ENCODE measurements at places on chromosomes 3 and 15.

DNA sequence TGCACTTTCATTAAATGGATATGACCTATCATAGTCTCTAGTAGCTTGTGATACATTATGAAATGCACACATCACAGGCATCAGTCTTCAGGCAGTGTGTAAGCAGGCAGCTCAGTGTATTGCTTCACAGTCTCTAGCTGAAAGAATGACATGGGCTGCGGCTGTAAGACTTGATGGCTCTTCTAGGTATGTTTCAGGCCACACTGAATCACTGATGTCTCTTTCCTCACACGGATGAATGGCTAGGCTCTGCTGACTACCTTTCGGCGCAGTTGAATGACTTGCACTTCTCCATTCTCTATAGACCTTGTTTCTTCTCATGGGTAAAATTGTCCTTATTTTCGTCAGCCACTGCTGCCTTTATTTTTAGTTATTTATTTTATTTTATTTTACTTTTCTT lies 15.4 kb downstream of the APH1B start:
- DNase-seq: no peak

DNA sequence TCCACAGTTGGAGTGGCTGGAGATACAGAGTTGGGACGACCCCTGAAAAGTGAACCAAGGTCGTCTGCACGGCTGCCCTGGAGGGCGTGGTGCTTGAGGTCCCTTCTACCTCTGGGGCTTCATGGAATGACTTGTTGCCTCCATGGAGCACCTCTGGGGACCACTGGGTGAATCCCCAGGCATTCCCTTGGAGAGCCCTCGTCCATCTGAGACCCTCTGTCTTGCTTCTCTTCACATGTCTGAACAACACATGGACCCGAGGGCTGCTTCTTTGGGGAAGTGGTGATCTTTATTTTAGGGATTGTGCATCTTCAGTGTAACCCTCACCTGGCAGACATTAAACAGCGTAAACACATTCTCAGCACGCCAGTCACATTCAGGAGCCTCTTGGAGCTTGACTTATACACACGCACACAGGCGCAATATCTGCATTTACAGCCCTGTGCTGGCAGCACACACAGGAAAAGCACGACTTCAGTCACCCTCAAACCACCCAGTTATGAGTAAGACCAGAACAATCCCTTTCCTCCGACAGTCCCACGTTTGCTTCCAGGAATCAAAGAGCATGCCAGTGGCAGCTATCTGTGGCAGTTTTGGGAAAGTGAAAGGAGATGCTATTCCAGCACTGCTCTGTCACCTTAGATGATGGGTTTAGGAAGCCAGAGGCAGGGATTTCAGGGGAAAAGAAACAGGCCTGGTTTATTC lies 12.6 kb downstream of the FAM107A start:
- peak; percentile 94 for DNase-seq

DNA sequence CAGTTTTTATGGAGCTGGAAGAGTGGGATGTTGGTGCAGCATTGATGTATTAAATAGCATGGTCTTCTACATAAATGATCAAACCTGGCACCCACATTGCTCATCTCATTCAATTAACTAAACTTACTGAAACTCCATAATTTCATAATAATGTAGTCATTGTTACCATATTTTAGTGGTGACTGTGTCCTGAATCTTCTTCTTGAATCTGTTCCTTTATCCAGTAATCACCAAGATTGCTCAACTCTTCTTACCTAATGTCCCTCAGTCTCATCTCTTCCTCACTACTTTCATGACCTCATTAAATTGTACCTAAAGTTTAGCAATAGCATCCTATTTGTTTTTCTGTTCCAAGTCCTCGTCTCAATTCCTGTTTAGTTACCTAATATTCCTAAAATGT lies 69.8 kb downstream of the FGF7 start:
- peak; percentile 30 for DNase-seq

DNA sequence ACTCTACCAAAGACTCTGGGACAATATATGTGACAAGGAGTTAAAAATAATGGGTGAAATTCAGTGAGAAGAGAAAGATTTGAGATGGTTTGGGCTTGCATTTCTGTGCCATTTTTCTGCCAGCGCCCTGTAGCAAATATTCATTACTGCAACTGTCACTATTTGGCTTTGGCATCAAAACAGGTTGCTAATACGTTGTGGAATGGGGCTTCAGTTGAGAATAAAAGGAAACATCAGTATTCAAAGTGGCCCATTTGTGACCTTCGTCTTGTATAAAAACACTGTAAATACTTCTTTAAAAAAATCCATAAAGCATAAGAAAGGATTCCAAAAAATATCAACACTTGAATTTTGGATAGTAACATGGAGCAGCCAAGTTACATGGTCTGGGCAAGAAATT lies 309.2 kb downstream of the ZNF385D start:
- no peak for DNase-seq

GRCh38 chr15:29911705-29912104 lies 89.4 kb upstream of the TJP1 start:
- DNase-seq: no peak

DNA sequence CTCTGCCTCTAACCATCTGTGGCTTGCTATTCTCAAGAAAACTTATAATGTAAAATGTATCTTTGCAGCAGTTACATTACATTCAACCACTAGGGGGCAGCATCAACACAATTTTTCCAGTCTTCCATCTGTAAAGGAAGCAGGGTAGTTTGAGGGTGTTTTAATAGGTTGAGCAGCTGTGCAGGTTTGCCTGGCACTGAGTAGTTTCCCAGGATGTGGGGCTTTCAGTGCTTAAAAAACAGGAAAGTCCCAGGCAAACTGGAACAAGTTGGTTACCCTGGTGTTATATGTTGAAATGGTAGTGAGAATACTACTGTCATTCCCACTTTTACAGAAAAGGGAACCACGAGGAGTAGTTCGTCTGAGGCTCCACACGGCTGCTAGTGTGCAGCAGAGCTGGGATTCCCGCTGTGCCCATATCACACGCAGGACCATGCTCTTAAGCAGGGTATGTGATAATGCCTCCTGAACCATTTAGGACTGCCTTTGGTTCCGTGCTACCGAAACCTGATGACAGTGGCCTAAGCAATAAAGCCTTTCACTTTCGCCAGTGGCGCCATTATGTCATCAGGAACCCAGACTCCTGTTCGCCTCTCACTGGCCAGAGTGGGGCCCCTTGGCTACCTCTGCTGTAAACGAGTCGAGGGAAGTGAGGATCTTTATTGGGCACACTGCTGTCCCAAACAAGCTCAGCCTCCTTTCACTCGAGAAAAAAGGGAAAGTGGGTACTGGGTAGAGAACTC lies 64.7 kb upstream of the ZBTB38 start:
- peak; percentile 87 for DNase-seq

DNA sequence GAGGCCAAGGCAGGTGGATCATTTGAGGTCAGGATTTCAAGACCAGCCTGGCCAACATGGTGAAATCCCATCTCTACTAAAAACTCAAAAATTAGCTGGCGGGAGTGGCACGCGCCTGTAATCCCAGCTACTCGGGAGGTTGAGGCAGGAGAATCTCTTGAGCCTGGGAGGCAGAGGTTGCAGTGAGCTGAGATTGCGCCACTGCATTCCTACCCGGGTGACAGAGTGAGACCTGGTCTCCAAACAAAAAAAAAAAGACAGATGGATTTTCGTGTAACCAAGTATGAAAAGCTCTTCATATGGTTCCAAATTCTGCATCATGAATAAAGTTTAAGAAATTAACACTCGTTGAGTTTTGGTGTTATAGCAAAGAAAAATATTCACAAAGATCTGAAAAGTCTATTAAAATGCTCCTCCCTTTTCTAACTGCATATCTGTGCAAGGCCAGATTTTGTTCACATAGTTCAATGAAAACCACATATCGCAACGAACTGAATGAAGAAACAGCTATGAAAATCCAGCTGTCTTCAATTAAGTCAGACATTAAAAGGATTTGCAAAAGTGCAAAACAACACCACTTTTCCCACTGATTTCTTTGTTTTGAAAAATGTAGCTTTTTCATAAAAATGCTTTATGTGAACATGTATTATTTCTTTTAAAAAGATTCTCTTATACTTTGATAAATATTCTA lies 23.8 kb upstream of the FBLN2 start:
- DNase-seq: no peak

GRCh38 chr15:71291723-71292122 lies 176.5 kb downstream of the THSD4 start:
- DNase-seq: no peak

DNA sequence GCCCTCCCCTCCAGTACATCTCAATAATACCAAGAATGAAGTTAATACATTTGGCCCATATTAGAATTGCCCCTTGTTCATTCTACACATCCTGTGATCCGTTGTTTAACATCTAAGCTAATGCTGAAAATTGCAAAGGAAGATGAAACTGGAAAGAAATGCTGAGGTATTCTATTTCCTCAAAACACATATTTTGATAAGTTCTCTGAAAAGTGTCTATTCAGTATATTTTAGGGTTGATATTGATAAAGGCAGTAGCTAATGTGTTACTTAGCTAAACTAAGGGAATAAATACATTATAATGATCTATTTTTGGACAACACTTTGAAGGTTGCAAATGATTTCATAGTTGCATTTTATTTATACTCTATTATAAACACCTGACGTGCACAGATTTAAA lies 702.6 kb upstream of the ROBO1 start:
- no peak for DNase-seq

- peak; percentile 97 for DNase-seq
Measured at GRCh38 chr3:177589911-177590381, 392.7 kb upstream of the TBL1XR1 start.

DNA sequence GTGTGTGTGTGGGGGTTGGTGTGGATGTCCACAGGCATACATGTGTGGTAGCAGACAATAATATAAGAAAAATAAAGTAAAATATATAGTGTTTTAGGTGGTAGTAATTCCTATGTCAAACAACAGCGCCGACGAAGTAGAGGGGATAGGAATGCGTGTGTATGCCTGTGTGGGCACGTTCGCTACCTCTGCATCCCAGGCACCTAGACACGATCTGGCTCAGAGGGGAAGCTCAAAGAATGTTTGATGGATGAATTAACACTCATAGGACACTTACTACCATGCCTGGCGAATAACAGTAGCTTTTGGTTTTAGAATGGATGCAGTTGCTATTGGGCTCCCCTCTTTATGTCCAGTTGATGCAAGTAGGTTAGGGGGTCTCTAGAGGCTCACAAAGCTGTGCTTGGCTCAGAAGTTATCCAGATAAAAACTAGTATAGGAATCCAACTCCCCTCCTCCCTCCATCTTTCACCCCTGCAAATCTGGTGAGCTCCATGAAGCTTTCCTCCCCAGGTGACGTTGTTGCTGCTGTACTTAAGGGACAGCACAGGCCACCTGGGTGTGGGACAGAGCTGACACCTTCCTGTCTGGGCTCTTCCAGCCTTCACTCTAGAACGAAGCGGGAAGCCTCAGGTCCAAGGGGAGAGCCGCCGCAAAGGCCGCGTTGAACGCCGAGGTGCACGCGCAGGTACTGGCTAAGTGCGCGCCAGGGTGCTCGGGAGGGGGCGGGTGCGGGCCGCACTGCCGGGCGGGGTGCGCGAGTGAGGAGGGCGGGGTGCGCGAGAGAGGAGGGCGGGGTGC lies 192.6 kb upstream of the LYSMD4 start:
- DNase-seq: peak; percentile 12

- DNase-seq: no peak
Measured at GRCh38 chr3:127758013-127758412, 64.3 kb downstream of the MGLL start.

GRCh38 chr3:100256731-100257151 lies 4.1 kb upstream of the TBC1D23 start:
- peak; percentile 59 for DNase-seq

DNA sequence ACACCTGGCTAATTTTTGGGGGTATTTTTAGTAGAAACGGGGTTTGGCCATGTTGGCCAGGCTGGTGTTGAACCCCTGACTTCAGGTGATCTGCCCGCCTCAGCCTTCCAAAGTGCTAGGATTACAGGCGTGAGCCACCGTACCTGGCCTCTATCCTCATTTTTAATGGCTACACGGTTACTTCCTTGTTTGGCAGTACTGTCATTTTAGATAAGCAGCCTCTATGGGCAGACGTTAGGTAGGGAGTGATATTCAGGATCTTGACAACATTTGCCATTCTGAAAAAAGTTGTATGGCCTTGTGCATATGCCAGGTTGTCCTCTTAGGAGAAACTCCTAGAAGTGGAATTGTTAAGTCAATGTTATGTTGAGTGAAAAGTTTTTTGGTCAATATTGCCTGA lies 141.7 kb downstream of the ITPR1 start:
- DNase-seq: no peak

GRCh38 chr3:156016902-156017301 lies 103.5 kb upstream of the KCNAB1 start:
- no peak for DNase-seq

GRCh38 chr3:42502429-42503250 lies at the start of gene VIPR1:
Gene VIPR1, plus strand, starts transcription at chr3:42502643. Its CDS starts 93 bp downstream, at chr3:42502736.
- peak; percentile 43 for DNase-seq

DNA sequence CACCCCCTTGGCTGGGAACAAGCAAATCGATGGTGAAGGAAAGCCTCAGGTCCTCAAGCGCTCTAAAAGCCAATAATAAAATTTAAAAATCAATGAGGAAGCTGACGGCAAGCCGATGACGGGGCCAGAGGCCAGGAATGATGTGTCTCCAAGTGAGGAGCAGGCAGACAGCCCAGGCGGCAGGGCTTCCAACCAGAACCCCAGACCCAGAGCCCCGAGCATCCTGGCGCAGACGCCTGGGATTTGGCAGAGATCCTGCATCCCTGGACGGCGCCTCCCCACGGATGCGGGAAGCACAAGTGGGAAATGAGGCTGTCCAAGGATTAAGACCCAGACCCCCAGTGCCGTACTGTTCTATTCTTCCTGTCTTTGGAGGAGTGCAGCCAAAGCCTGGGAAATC lies 123.0 kb upstream of the PROK2 start:
- no peak for DNase-seq

- no peak for DNase-seq
Measured at GRCh38 chr3:6262010-6262409, 598.9 kb upstream of the GRM7 start.

Measured in M059J (cell line).